Omental fat pad (tissue), 4 donors: ENCODE measurements at places on chromosomes 12 and 14. TPM values are rescaled to one million over a fixed set of nuclear protein-coding genes. Genes with fewer than 3 reads are reported as not detected.
A peak's percentile ranks its signal among the peaks of the same experiment; 100 is the strongest.

DNA sequence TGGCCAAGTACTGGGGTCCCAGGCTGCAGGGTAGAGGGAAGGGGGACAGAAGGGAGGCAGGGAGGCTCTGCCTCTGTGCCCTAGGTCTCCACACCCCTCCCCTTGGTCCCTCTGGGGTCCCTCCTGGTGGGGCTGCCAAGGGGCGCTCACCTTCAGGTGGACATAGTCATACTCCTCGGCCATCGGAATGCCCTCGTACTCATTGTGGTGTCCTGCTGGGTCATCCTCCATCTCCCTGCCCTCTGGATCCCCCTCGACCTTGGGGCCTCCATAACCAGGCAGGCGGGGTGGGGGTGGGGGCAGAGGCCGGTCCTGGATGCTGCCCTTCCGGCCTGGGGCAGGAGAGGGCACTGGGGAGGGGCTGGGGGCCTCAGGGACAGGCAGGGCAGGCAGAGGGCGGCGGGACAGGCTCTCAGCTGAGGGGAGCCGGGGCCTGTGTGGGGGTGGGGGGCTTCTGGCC, 5.8 kb downstream of the EFS start:
- DNase-seq: no peak

Gene ATL1
- 5.0 TPM for total RNA-seq

DNA sequence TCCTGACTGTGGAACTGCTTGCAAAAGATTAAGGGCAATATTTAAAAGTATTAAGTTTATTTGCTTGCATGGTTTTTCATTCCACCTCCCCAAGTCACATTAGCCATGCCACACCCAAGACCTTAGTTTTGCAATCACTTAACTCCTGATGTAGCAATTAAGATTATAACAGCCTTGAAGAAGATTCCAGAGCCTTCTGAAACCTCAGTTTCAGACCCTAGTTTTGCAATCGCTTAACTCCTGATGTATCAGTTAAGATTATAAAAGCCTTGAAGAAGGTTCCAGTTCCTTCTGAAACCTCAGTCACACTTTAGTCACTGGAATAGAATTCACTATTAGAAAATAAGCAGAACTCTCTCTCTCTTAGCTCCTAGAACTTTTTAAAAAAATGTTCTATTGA, 42.7 kb upstream of the DCN start:
- DNase-seq: no peak

- DNase-seq: no peak
Observed at GRCh38 chr12:7180685-7181084, 8.8 kb upstream of the PEX5 start.

DNA sequence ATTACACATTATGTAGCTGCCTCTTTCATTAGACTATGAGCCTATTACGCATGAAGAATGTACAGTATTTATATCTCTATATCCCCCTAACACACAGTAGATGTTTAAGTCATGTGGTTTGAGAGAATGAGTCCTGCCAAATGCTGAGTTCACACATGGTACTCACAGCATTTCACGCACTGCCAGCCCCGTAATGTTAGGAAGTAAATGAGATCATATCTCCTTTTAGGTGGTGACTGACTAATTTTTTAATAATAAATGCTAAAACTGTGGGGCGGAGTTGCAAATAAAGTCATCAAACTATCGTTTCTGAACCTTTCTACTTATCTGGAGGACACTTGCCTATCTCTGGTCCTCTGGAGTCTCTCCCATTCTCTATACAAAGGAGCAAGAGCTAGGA, 343.8 kb downstream of the ADAMTS20 start:
- no peak for DNase-seq

GRCh38 chr14:77864085-77864484, 64.2 kb downstream of the ADCK1 start:
- no peak for DNase-seq

Gene KCNC2
- total RNA-seq: not detected

DNA sequence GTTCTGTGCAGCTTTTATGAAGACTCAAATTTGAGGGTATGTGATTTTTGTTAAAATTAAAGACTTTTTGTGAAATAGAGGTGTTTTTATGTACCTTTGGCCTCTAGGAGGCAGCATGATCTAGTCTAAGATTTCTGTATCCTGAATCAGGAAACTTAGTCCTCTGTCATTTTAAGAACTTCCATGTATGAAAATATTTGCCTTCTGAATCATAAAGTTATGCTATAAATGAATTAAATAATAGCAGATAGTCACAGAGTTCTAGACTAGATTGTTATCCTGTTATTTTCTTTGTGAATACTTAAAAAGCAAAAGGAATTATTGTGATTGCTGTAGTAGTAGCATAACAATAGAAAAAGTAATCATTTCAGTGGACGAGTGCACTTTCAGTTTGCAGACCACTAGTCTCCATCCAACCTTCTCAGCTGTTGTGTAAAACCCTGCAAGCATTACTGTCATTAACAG, 56.3 kb downstream of the FGD4 start:
- DNase-seq: no peak

DNA sequence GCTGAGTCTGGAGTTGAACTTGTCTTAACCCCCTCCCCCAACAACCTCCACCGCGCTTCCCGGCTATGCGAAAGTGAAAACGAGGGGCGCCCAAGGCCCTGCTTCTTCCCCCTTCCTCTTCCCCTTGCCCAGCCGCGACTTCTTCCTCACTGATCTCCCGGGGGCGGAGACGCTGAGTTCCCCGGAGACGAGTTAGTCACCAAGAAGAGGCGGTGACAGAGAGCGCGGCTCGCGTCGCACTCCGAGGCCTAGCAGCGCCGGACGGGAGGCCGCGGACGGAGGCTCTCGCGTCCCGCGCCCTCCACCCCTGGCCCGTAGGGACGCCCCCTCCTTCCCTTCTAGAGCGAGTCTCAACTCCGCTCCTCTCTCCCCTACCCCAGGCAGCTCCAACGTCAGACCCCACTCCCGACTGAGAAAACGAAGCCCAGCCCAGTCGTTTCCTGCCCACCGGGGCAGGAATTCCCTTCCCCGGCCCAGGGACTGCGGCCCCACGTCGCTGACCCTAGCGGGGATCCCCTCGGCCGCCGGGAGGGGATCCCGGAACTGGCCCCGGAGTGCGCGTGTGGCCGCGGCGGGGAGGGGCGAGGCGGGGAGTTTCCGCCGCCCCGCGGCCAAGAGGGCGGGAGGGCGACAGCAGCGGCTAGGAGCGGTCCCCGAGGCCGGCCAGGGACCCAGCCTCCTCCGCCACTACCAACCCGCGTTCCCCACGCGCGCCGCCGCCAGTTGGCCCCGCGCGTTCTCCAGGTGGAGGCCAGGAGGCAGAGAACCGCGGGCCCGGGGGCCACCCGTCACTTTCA, 1.4 kb downstream of the BAZ1A start:
- DNase-seq: peak; percentile 63

Gene MYH7
- not detected for total RNA-seq

Gene PLA2G1B
- not detected for total RNA-seq

- no peak for DNase-seq
Observed at GRCh38 chr12:80186727-80187217, 87.4 kb downstream of the OTOGL start.

DNA sequence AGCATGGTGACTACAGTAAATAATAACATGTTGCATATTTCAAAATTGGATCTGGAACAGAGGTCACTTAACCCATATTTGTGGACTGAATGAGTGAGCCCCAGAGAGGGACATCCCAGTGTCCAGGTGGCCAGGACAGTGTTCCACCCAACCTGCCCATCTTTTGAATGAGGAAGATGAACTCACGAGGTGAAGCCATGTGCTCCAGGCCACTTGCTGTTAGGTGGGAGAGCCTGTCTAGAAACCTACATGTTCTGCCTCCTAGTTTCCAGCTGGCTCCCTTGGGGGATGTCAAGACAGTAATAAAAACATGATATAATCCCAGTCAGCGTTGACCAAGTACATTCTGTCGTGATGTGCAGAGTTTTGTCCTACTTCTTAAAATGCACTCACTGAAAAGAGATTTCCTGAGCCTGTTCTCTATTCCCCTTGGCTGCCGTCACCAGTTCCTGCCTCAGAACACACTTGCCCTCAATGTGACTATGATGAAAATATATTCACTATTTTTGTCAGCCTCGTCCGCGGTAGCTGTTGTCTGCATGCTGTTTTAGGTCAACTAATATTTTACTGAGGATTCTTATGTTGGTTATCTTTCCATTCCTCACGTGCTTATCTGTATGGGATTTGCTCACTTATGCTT, 25.7 kb downstream of the TSPAN9 start:
- no peak for DNase-seq

Gene KRT73
- not detected for total RNA-seq

GRCh38 chr14:100224229-100224866, 14.6 kb upstream of the YY1 start:
- no peak for DNase-seq

GRCh38 chr12:58291106-58291505, 349.7 kb downstream of the ATP23 start:
- DNase-seq: no peak

DNA sequence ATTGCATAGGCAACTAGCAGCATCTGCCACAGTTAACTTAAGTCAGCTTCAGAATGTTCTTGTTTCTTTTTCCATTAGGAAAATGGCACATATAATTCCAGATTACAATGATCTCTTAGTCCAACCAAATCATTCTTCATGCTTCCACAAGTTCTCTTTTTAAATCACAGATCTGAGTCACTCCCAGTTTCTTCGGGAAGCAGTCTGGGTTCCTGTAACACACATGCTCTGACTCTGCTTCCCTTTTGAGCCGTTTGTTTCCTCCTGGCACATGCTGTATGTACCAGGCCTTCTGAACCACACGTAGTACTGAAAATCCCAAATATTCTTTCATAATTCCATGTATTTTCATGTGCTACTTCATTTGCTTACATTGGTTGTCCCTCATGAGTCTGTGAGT, 388.8 kb upstream of the PDE3A start:
- no peak for DNase-seq

Gene EML5
- 0.36 TPM for total RNA-seq

GRCh38 chr14:20455355-20456300, 602 bp downstream of the APEX1 start:
- no peak for DNase-seq

DNA sequence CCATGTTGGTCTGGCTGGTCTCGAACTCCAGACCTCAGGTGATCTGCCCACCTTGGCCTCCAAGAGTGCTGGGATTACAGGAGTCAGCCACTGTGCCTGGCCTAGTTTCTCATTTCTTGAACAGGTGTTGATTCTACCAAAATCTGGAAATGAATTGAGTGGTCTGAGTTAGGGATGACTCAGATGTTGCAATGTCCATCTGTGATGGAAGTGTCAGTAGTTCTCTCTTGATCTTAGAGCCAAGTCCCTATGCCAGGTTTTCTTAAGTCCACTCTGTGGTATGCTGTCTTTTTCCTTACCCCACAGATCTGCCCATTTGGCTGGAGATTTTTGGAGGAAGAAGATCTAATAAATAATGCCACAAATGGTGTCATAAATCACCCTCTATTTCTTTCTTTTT, 12.6 kb downstream of the SNAPC1 start:
- DNase-seq: no peak

Gene B4GALNT1
- 0.84 TPM for total RNA-seq

DNA sequence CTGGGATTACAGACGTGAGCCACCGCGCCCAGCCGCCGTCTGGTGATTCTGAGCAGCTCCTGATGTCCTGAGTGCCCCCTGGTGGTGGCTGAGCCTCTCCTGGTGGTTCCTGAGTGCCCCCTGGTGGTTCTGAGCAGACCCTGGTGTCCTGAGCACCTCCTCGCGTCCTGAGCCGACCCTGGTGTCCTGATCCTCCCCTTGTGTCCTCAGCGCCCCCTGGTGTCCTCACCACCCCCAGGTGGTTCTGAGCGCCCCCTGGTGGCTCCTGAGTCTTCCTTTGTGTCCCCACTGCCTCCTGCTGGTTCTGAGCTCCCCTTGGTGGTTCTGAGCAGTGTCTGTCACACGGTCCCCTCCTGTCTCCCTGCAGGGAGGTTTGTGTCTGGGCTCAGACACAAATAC, 1304.9 kb downstream of the TMEM121 start:
- no peak for DNase-seq

DNA sequence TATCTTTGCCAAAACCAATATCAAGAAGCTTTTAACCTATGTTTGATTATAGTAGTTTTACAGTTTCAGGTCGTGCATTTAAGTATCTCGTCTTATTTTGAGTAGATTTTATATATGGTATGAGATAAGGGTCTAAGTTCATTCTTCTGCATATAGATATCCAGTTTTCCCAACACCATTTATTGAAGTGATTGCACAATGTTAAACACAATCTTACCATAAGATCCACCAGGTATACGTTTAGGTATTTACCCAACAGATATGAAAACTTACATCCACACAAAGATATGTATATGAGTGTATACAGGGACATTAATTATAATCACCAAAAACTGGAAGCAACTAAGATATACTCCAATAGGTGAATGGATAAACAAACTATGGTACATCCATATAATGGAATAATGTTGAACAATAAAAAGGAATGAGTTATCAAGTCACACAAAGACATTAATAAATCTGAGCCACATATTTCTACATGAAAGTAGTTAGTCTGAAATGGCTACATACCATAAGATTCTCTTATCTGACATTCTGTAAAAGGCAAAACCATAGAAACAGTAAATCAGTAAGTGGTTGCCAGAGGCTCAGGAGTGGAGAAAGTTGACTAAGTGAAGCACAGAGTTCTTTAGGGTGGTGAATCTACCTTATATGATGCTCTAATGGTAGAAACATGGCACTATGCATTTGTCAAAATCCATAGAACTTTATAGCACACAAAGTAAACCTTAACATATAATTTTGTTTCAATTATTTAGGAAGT, 222.6 kb downstream of the NUAK1 start:
- DNase-seq: no peak

- no peak for DNase-seq
Observed at GRCh38 chr12:105189293-105189692, 46.7 kb downstream of the APPL2 start.

DNA sequence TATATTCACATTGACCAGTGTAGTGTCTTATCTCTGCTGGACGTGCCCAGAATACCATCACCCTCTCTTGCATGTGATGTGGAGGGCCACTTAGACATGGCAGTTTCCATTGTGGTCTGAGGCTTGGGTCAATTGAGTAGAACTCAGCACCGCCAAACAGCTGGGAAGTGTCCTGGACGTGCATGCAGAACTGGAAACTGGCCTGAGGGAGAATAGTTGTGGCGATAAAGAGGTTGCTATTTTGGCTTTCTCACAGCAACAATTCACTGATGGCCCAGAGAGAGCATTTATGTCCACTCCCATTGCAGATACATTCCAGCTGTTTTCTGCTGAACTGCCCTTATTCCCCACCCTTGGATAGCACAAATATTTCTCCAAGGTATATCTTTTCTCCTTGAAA, 210.1 kb upstream of the DAAM1 start:
- DNase-seq: no peak
